ENCODE measurements at places on chromosomes 1 and 21.

DNA sequence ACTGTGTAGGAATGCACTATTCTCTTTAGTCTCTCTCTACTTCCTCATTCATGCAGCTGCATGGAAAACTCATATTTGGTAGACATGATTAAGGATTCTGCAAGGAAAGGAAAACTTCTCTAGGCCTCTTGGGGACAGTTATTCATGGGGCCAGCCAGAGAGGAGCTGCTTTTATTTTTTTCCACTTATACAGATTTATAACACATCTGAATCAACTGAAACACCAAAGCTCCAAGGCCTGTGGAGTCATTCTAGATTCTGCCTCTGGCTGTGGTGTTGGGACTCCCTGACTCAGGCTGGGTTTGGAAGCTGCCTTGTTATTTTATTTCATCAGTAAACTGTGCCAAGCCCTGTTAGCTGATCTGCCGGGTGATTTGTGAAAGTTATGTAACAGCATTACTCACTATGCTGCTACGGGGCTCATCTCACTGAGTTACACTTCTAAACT lies 83.9 kb upstream of the EDEM3 start:
- no peak for DNase-seq

- DNase-seq = no peak
These were observed 734 bp upstream of the C1orf210 start for GRCh38 chr1:43286115-43286514.

DNA sequence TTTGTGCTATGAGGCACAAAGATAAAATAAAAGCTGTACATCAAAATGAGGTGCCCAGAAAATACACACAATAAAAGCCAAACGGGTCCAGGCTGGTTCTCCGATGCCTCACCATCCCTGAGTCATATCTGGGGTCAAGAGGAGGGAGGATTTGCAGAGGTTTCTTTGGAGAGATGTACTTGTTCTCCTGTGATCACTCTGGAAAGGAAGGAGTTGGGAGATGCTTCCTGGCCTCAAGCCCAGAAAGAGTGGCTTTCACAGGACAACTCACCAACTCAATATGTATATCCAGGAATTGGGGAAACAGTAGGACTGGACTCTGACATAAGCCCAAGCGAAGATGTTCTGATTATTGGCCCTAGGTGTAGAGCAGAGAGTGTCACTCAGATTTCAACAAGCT lies 51.9 kb downstream of the DIPK1A start:
- DNase-seq = no peak

GRCh38 chr1:153474347-153474746 lies 13.9 kb upstream of the S100A7 start:
- DNase-seq = no peak
